Urinary bladder (tissue), 4 donors: ENCODE measurements at places on chromosomes 11 and 22.

- DNase-seq, result no peak
These were observed 1.4 kb downstream of the PCSK7 start for GRCh38 chr11:117230286-117230961.

DNA sequence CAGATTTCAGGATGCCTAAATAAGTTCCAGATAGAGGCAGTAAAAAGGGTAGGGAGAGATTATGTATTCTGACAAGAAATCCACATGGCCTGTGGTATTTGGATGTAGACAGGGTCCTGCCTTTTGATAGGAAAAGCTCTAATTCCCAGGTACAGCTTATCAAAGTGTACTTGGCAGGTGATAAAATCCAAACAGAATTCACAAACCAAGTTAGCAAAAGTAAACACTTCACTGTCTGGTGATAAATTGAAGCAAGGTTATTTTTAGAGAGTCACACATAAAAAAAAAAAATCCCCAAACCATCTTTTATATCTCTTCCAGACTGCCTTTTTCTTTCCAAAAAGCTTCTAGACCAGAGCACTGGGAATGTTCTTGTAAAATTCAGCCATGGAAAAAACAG, 5.7 kb downstream of the CBLIF start:
- no peak for DNase-seq

GRCh38 chr22:47738472-47739013, 976.1 kb downstream of the TBC1D22A start:
- DNase-seq, result no peak

GRCh38 chr22:30028731-30029130, 51.5 kb upstream of the HORMAD2 start:
- DNase-seq, result no peak

GRCh38 chr11:20444535-20444934, 57.0 kb downstream of the PRMT3 start:
- no peak for DNase-seq

DNA sequence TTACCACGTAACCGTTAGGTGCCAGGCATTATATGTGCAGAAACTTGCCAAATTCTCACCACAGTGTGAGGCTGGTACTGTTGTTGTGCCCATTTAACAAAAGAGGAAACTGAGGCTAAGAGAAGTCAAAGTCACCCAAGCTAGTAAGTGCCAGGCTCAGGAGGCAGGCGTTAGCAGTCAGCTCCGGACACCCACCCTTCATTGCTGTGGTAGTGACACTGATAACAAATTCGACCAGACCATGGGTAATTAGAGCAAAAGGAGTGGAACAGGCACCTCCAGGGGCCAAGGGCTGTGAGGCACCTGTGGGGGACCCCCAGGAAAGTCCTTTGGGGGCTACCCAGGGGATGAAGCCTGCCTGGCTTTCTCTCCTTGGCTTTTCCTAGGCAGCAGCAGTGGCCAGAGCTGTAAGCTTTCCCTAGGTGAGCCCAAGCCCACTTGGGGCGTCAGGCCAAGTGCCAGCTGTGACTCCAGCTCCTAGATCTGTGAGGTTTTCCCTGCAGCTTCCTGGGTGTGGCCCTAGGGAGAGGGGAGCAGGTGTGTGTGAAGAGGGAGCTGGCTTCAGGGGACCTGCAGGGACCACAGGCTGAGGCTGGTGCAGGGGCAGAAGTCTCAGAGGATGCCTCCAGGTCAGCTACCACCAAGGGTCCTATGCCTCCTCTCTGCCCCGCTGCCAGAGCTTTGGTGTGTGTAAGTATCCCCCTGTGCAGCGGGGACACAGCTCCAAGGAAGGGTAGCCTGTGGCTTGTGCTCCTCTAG, 19.7 kb upstream of the ALX4 start:
- no peak for DNase-seq

GRCh38 chr22:31179345-31179744, 19.4 kb downstream of the RNF185 start:
- DNase-seq, result no peak

GRCh38 chr11:43737201-43737590, 56.7 kb downstream of the HSD17B12 start:
- DNase-seq, result no peak

DNA sequence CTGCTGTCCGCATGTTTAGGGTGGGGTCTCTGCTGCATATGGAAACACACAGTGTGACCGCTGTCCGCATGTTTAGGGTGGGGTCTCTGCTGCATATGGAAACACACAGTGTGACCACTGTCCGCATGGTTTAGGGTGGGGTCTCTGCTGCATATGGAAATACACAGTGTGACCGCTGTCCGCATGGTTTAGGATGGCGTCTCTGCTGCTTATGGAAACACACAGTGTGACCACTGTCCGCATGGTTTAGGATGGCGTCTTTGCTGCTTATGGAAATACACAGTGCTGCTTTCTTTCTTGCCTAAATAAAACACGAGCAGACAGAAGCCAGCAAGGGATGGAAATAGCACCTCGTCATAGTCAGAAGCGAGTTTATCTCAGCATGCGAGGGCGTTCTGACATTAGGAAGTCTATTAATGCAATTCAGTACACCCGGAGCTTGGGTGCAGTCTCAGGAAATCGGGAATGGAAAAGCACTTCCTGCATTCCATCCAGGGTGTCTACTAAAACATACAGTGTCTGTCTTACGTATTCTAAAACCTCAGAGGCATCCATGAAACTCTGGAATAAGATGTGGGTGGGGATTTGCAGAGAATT, 32.6 kb upstream of the TOLLIP start:
- DNase-seq, result no peak

GRCh38 chr11:70204466-70204799, 1.3 kb downstream of the FADD start:
- no peak for DNase-seq
